ENCODE measurements at places on chromosomes 5 and 9.

DNA sequence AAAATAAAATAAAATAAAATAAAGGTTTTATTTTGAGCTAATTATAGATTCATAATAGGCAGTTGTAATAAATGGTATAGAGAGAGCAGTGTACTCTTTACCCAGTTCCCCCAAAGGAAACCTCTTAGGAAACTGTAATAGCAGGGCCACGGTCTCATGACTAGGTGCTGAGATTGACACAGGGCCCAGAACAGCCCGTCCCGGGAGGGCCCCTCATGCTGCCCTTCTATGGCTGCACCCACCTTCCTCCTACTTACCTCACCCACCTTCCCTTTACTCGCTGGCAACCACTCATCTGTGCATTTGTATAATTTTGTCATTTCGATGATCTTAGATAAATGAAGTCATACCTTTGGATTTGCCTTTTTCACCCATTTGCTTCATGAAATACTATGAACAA, 16.1 kb downstream of the CACNA1B start:
- no peak for ATAC-seq

DNA sequence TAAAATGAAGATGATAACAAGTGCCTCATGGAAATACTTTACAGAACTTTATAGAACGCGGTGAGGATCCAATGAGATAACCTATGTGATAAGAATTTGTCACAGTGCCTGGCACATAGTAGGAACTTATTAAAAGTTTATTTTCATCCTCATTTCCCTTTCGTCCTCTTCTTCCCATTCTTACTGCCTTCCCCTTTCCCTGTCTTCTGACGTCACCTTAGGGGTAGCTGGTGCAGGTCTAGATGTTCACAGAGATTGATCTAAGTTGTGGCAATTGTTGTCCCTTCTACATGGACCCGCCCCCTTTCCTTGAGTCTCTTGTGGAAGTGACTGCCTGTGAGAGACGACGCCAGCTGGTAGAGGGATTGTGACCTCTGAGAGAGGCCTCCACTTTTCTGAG, 46.5 kb upstream of the NTRK2 start:
- ATAC-seq, result no peak

GRCh38 chr9:135385793-135386192, 93.8 kb upstream of the PPP1R26 start:
- no peak for ATAC-seq

GRCh38 chr5:150215979-150216944, 26.4 kb downstream of the SLC6A7 start:
- ATAC-seq, result no peak

DNA sequence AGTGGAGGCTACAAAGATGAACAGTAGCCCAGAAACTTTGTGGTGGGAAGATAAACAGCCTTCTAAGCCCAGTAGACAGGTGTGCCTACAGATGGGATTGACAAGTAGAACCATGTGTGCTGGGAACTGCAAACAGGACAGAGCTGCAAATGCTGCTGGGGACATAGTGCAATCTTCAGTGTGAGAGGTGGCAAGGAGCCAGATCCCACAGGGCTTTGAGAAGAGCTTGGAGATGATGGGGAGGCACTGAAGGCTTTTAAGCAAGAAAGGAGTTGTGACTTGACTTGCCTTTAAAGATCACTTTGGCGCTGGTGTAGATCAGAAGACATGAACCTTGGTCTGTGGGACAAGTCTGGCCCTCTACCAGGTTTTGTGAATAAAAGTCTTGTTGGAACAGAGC, 675.2 kb downstream of the ACTL7B start:
- no peak for ATAC-seq
